DND-41 (cell line): ENCODE measurements at places on chromosomes 7 and 10.

GRCh38 chr7:141442781-141443180, 108.4 kb upstream of the AGK start:
- DNase-seq, result no peak

DNA sequence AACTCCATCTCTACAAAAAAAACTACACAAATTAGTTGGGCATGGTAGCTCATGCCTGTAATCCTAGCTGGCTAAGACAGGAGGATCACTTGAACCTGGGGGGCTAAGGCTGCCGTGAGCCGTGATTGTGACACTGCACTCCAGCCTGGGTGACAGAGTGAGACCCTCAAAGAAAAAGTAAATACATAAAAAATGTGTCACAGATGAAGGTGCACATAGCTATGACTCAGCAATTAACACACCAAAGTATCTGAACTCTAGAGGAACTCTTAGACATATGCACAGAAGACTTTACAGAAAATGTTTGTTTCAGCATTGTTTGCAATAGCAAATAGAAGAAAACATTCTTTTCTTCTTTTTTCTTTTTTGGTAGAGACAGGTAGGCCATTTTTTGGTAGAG, 8.3 kb downstream of the C10orf62 start:
- DNase-seq, result no peak

DNA sequence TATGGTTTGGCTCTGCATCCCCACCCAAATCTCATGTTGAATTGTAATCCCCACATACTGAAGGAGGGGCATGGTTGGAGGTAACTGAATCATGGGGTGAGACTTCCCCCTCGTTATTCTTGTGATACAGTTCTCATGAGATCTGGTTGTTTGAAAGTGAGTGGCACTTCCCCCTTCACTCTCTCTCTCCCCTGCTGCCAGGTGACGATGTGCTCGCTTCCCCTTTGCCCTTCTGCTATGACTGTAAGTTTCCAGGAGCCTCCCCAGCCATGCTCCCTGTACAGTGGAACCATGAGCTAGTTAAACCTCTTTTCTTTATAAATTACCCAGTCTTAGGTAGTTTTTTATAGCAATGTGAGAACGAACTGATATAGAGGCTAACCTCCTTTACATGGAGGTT, 16.6 kb downstream of the PLPP4 start:
- no peak for DNase-seq

- peak; percentile 76 for DNase-seq
Measured at GRCh38 chr7:16644636-16645592, 640 bp downstream of the ANKMY2 start.

- DNase-seq, result no peak
Measured at GRCh38 chr7:21142081-21142480, 285.8 kb upstream of the SP4 start.
